ENCODE measurements at places on chromosomes 3 and 15. TPM values are rescaled to one million over a fixed set of nuclear protein-coding genes. Genes with fewer than 3 reads are reported as not detected.

Gene LTK
- total RNA-seq, result 0.17 TPM

DNA sequence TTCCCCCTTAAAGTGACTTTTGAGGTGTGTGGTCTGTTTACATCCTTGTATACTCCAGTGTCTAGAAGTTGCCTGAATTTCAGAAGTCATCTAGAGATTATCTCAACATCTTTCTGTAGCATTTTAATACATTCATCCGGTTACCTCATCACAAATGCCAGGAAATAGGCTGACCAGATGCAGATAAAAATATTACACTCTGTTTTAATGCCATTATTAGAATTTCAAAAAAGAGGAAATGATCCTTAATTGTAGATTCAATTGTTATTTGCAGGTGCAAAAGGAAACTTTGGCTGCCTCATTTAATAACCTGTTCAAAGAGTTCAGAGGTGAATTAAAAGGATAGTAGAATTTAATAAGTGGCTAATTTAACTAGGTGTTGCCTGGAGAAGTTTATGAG is 290.9 kb downstream of the C3orf38 start:
- DNase-seq, result no peak

DNA sequence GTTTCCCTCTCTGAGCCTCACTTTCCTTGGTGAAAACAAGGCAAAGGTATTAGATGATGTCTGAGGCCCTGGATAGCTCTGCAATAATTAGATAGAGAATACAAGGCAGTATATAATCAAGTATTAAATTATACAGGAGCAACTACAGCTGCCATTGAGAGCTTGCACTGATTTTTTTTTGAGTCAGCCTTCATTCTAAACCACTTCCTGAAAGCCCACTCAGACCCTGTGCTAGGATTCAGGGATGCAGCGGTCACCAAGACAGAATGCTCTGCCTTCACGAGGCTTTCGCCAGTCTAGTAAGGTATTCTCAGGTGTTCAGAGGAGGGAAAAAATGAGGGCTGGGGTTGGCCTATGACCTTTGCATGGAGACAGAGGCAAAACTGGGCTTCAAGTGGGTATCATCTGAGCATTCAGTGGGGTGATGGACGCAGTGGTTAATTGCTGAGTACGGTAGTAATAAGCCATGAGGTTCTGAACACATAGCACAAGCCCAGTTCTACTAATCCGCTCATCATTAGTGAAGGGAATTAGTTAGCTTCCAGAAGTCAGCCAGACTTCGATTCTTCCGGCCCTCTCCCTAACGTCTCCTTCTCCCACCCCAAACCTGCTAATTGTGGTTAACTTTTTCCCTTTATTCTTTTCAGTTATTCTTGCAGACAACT is 3.6 kb downstream of the VGLL4 start:
- no peak for DNase-seq

Gene PLIN1
- total RNA-seq, result 0.55 TPM

GRCh38 chr3:142977399-142977728 is 13.9 kb upstream of the PAQR9 start:
- no peak for DNase-seq

- no peak for DNase-seq
Observed at GRCh38 chr3:132279030-132279429, 38.2 kb upstream of the ACP3 start.

GRCh38 chr15:66646799-66647198 is 55.2 kb upstream of the SMAD6 start:
- no peak for DNase-seq

Gene ENTPD3
- total RNA-seq, result 3.5 TPM

Gene MYH15
- 1.2 TPM for total RNA-seq

Gene GOLGA8R
- total RNA-seq, result 2.8 TPM

Gene TGM4
- not detected for total RNA-seq

Gene AAGAB
- total RNA-seq, result 47.6 TPM

- peak; percentile 58 for DNase-seq
Observed at GRCh38 chr15:56832125-56832524, 86.3 kb upstream of the TCF12 start.

DNA sequence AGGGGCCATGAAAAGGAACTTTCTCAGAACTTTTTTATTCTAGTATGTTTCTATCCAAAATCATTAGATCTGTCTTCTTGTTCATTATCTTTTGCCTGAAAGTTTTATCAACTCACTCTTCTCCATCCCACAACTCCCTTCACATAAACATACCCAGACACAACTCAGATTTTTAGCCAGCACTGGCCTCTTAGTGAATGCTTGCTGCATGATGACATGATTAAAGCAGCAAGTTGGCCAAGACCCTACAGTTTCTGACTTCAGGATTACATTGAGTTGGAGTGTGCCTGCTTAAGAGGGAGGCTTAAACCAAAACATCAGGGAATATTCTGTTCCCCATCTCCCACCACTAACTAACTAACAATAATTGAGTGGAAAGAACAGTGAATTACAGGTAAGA is 38.1 kb downstream of the PLSCR2 start:
- no peak for DNase-seq

DNA sequence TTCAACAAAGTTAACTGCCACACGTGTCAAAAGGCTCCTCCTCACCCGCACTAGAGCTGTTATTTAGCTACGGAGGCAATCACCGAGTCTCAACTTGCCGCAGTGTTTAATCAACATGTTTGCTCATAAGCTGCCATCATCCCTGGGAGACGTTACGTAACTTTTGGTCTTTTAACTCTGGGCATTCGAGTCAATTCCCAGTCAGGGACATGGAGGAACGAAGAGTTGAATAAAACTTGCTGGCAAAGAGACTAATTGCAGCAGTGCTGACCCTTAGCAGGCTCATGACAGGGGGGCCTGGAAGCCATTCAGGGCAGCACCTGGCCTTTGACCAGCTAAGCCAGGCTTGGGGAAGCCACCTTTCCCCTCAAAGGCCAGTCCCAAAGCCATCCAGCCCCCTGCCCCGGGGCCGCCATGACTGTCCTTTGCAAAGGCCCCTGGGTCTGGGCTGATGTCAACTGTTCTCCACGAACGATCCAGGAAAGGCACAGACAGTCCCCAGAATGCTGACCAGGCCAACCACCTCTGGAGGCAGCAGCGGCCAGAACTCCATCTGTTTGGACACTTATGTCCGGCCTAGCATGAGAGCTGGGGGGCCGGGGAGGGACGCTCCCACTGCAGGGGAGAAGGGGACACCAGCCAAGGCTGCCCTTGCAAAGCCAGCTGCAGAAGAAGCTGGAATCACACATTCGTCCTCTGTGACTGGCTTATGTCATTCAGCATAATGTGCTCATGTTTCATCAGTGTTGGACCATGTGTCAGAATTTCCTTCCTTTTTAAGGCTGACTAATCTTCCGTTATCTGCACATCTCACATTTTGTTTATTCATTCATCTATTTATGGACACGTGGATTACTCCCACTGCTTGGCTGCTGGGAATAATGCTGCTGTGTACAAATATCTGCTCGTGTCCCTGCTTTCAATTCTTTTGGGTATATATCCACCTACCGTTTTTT is 43.7 kb downstream of the PCSK6 start:
- no peak for DNase-seq

Gene ARHGEF26
- 27.2 TPM for total RNA-seq

- no peak for DNase-seq
Observed at GRCh38 chr3:171874879-171875278, 31.7 kb downstream of the TMEM212 start.

GRCh38 chr3:139647866-139648435 is 29.8 kb downstream of the NMNAT3 start:
- DNase-seq, result no peak

GRCh38 chr15:69232144-69232543 is 66.6 kb upstream of the PAQR5 start:
- no peak for DNase-seq

Gene SMCO1
- total RNA-seq, result not detected

GRCh38 chr3:126545544-126545943 is 13.2 kb downstream of the C3orf22 start:
- DNase-seq, result no peak

Gene MYRIP
- total RNA-seq, result 12.5 TPM

GRCh38 chr3:159458010-159458409 is 530.6 kb upstream of the IL12A start:
- DNase-seq, result no peak

Gene HTR3E
- not detected for total RNA-seq

Gene PPP1R14D
- total RNA-seq, result not detected

DNA sequence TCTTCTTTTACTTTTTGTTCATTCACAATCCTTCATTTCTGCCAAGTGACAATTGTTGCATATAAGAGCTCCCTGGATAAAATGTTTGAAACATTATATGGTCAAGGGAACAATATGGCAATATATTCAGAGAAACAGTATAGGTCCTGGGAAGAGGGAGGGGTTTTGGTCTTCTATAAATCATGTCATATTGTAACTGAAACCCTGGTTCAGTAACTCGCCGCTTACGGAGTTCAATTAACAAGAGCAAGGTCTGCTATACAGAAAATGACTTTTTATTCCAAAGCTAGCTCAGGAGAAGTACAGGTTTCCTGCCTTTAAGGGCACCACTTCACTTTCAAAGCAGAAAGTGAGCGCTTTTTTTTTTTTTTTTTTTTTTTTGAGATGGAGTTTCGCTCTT is 522.1 kb upstream of the TGFBR2 start:
- DNase-seq, result no peak

- no peak for DNase-seq
Observed at GRCh38 chr15:81323559-81323943, 390 bp downstream of the STARD5 start.

Gene GP5
- 0.33 TPM for total RNA-seq

Gene FOXL2
- total RNA-seq, result 1.2 TPM

DNA sequence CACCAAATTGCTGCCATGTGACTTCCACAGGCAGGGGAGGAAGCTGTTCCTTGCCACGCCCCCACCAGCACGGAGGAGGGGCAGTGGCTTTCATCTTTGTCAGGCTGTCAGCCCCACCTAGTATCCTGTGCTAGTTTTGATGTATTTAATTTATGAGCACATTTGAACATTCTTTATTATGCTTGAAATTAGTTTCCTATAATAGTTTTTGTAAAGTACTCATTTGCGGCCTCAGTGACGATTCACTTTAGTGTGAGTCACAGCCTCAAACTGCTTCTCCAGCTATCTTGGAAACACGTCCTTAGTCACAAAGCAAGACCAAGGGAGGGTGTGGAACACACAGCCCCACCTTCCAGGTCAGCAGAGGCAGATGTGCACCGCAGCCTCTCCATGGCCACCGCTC is 239.9 kb upstream of the ATP10A start:
- no peak for DNase-seq

Gene PRR20G
- total RNA-seq, result not detected
